ENCODE measurements at places on chromosomes 16 and 17. TPM values are rescaled to one million over a fixed set of nuclear protein-coding genes. Genes with fewer than 3 reads are reported as not detected.

GRCh38 chr17:44995436-44996001 is 27.4 kb upstream of the C1QL1 start:
- DNase-seq: no peak

- DNase-seq: peak; percentile 83
These were observed 429 bp downstream of the KIF1C start for GRCh38 chr17:4998027-4998731.

The STAC2 gene
- total RNA-seq: 0.27 TPM

The SSTR5 gene
- total RNA-seq: not detected

The PLA2G10 gene
- total RNA-seq: not detected

The NACA2 gene
- not detected for total RNA-seq

- DNase-seq: no peak
These were observed 96.0 kb downstream of the TOX3 start for GRCh38 chr16:52450916-52451315.

The YPEL3 gene
- total RNA-seq: 106 TPM

DNA sequence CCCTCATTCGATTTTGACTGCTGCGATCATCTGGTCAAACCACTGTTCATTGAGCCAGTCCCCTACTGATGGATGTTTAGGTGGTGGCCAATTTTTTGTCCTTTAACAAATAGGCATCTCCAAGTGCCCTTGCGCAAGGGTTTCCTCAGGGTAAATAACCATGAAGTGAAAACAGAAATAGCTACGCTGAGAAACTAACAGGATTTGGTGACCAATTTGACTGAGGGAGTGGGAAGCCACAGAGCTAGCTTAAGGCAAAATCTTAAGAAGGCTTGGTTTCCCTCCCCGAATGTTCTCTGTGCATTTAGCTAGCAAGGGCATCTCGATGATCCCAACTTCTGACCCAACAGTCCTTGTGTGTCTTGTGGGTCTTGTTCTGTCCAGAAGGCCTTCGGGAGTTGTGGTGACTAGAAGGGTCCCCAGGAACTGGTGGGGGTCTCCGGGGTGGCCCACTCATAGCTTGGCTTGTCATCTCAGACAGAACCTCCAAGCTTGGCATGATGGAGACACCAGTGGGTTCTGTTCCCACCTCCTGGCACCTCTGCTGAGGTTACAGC is 117.2 kb downstream of the SOCS1 start:
- no peak for DNase-seq

DNA sequence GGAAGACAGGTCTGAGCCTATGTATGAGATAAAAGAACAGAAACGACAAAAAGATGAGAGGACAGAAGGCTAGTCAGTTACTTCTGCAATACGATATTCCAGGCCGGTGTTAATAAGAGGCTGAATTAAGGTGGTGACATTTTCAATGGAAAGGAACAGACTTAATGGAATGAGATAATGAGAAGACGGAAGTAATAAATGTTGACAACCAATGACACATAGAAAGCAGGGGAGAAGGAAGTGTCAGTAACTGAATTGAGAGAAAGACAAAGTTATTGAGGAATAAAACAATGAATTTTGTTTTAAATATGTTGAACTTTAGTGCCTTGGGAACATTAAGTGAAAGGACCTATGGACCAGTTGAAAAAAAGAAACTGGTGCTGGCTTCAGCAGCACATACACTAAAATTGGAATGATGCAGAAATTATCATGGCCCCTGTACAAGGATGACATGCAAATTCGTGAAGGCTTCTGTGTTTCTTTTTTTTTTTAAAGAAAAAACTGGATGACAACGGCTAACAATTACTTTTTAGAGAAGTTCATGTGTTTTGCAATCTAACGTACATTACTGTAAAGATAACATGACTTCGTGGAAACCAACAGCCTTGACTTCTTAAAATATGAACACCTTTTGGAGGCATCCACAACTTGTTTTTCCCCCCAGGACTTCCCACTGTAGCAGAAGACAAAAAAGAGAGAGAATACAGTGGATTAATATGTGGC is 18.5 kb upstream of the CPD start:
- no peak for DNase-seq

GRCh38 chr17:31328160-31328535 is 6.7 kb upstream of the EVI2A start:
- DNase-seq: no peak

The C16orf54 gene
- 2.5 TPM for total RNA-seq

DNA sequence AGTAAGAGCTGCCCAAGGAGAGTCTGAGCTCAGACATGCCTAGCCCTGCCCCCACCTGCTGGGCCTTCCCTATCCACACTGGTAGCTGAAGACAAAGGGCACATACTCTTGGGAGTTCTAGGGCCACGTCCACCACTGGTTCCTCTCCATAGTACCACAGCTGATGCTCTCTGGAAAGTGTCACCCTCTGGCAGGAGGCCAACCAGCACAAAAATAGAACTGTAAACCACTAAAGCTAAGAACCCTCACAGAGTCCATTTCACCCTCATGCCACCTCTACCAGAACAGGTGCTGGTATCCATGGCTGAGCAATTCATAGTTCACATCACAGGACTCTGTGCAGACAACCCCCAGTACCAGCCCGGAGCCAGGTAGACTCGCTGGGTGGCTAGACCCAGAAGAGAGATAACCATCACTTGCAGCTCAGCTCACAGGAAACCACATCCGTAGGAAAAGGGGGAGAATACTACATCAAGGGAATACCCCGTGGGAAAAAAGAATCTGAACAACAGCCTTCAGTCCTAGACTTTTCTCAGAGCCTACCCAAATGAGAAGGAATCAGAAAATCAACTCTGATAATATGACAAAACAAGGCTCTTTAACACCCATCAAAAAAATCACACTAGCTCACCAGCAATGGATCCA is 115.3 kb downstream of the CEP112 start:
- no peak for DNase-seq

Measured in sigmoid colon (tissue), 7 donors.